Stomach (tissue), 19 donors: ENCODE measurements at places on chromosomes 7 and 10. TPM values are rescaled to one million over a fixed set of nuclear protein-coding genes. Genes with fewer than 3 reads are reported as not detected.

Gene ADRB1
- total RNA-seq: 1.7 TPM

DNA sequence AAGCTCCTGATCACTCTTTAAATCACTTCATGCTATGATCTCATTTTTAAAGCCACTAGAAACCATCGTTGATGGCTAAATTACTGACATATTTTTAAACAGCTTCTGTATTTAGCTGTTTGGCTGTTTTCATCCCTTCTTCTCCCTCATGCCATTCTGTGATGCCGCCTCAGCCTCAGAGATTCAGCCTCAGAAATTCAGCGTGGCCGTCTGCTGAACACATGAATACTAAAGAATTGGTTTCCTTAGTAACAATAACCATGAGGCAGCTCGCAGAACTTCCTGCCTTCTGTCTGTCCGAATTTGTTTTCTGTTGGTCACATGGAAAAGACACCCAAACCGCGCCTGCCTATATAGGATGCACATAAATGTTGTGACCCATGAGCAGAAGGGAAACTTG is 31.0 kb upstream of the FZD1 start:
- no peak for DNase-seq

- peak; percentile 20 for DNase-seq
Measured at GRCh38 chr7:44533301-44534055, 7.7 kb downstream of the NPC1L1 start.

DNA sequence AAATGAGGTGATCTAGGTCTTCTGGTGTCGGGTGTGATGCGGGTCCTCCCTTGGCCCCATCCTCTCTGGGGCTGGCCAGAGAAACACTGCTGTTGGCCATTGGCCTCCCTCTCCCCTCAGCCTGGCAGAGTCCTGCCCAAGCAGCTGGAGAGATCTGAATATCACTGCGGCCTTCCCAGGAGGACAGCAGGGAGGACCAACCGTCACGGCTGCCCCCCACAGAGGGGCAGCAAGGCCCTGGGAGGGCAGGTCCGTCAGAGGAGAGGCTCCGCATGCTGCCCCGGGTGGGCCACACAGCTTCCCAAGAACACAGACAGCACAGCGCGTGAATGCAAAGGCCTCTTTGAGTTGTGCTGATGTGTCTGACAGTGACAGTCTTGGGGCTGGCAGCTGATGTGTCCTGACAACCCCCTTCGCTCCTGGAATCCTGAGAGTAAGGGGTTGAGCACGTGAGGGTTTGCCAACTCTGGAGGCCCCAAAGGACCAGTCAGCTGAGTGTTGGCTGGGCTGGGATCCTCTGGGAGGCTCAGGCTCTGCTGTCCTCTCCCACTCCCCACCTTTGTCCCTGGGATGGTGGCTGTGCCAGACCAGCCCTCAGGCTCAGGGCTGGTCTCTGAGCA is 132.5 kb upstream of the UNC5B start:
- peak; percentile 21 for DNase-seq

DNA sequence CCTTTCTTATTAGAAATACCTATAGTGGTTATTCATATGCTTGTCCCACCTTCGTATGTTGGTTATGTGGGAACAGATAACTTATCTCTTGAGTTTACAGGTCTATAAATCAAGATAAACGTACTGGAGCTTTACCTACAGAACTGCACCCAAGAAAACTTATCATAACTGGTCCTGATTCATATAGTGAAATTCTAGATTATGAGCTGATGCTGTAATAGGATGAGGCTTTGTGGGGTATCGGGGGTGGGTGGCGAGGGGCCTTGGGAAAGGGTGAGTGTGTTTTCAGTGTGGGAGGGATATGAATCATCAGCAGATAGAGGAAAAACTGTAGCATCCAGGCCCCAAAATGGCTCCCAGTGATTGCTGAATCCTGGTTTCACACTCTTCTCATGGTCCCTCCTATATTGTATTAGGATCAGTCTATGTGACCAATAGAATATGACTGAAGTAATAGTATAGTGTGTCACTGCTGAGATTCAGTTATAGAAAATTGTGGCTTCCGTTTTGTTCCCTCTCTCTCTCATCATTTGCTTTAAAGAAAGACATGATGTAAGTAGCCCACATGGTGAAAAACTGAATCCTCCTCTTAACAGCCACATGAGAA is 706.8 kb upstream of the LRRTM3 start:
- DNase-seq: no peak

GRCh38 chr7:150378115-150378852 is 846 bp upstream of the ZNF775 start:
- peak; percentile 66 for DNase-seq

DNA sequence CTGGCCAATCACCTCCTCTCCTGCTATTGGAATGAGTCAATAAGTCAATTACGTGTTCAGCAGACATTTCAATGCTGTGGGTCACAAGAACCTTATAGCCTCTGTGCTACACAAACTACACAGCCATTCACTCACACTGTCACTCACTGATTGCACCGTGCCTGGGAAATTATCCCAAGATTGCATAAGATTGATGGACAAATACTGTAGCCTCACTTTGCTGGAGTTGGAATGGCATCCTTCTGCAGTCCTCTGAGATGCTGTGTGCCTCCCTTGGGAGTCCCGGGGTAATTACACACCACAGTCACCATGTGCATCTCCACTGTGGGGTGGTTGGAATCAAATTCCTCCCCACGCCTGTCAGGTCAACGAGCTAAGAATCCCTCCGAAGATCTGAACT is 358.7 kb upstream of the MGMT start:
- no peak for DNase-seq
